ENCODE measurements at places on chromosomes 11 and 22.

GRCh38 chr22:43634316-43634715, 177.8 kb downstream of the EFCAB6 start:
- no peak for DNase-seq

GRCh38 chr11:27820249-27820648, 120.0 kb upstream of the BDNF start:
- DNase-seq, result no peak

DNA sequence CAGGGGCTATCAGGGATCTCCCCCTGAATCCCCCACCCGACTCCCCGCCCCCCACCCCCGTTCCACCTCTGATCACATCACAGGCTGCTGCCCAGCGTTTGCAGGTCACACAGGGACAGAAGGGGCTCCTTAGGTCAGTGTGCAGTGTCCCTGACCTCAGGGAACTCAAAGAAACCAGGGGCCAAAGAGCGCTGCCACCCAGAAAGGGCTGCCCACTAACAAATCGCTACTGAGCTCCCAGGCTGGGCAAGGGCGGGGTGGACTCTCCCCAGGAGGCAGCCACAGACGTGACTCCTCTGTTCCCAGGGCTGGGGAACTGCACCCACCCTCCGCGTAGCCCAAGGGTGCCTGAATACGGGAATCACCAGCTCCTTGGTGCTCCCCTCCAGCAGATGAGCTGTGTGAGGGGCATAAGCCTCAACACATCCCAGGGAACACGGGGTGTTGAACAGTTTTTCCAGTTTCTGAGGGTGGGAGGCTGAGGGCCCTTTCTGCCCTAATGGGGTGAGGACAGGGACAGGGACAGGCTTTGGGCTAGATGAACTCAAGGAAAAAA, 9.9 kb upstream of the POLDIP3 start:
- no peak for DNase-seq

- no peak for DNase-seq
Measured at GRCh38 chr11:18780896-18781295, 10.7 kb downstream of the PTPN5 start.

GRCh38 chr11:63375434-63375833, 5.8 kb downstream of the SLC22A9 start:
- no peak for DNase-seq

- no peak for DNase-seq
Measured at GRCh38 chr11:112085822-112086421, 634 bp downstream of the TIMM8B start.

All from NCI-H2107 (cell line).